ENCODE measurements at places on chromosomes 13 and 19. TPM values are rescaled to one million over a fixed set of nuclear protein-coding genes. Genes with fewer than 3 reads are reported as not detected.

Gene TEX26
- not detected for total RNA-seq

Gene CYP2A7
- total RNA-seq, result not detected

Gene ENOX1
- not detected for total RNA-seq

Gene MAG
- total RNA-seq, result not detected

Gene RPS15
- 1,678 TPM for total RNA-seq

Gene CYP2A6
- total RNA-seq, result not detected

Gene GIPR
- total RNA-seq, result 2.3 TPM

Gene MISP3
- 0.65 TPM for total RNA-seq

Gene SCN1B
- 1.9 TPM for total RNA-seq

Gene PSPN
- total RNA-seq, result 1.3 TPM

Gene IRGC
- total RNA-seq, result not detected

Gene TMPRSS9
- not detected for total RNA-seq

Gene ZNF560
- total RNA-seq, result not detected

Gene CD37
- 288 TPM for total RNA-seq

Gene SYNE4
- total RNA-seq, result 1.8 TPM

Gene ZNF626
- 8.7 TPM for total RNA-seq

Gene ZNF441
- total RNA-seq, result 3.3 TPM

Gene IFNL1
- not detected for total RNA-seq

Gene PSG7
- not detected for total RNA-seq

Gene ADGRE3
- not detected for total RNA-seq

Gene IGFL4
- total RNA-seq, result not detected

Gene ZNF486
- 2.5 TPM for total RNA-seq

Gene C3
- total RNA-seq, result 0.35 TPM

Gene SOX21
- total RNA-seq, result not detected

Gene DHRS12
- total RNA-seq, result 23.1 TPM

Gene KLK7
- not detected for total RNA-seq

Gene KLK14
- 0.39 TPM for total RNA-seq

Gene ZNF155
- total RNA-seq, result 4.3 TPM

Gene SBSN
- not detected for total RNA-seq

All from T-helper 17 cell (primary cell).